ENCODE measurements at places on chromosomes 6 and 20.

GRCh38 chr6:15842727-15843117, 179.9 kb upstream of the DTNBP1 start:
- no peak for DNase-seq

GRCh38 chr6:7138046-7138531, 30.3 kb downstream of the RREB1 start:
- DNase-seq: no peak

GRCh38 chr6:150588888-150589499, 10.7 kb upstream of the PLEKHG1 start:
- DNase-seq: no peak

- peak; percentile 84 for DNase-seq
These were observed 60.7 kb downstream of the TNFAIP3 start for GRCh38 chr6:137927777-137928218.

- DNase-seq: no peak
These were observed 50.9 kb downstream of the MAP7 start for GRCh38 chr6:136499370-136499769.

- no peak for DNase-seq
These were observed 48.6 kb downstream of the ABHD12 start for GRCh38 chr20:25341716-25342680.
